ENCODE measurements at places on chromosomes 3 and 15.

- peak; percentile 79 for DNase-seq
These were observed 9.6 kb upstream of the SST start for GRCh38 chr3:187679638-187680396.

DNA sequence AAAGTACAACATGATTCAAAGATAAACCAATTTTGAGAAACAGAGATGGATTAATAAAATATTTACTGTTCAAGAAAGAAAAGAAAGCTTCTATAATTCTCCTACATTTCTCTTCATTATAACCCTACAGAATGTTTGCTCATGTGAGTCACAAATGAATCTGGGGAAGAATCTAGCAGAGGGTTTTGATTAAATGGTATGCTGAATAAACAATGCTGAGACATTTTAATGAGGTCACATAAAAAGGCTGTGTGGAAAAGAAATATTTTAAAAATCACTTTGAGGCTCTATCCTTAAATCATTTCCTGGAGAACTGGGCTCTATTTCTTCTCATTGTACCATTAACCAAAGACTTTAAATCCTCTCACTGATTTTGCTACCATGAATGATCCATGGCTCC, 727.7 kb downstream of the NTRK3 start:
- DNase-seq = no peak

DNA sequence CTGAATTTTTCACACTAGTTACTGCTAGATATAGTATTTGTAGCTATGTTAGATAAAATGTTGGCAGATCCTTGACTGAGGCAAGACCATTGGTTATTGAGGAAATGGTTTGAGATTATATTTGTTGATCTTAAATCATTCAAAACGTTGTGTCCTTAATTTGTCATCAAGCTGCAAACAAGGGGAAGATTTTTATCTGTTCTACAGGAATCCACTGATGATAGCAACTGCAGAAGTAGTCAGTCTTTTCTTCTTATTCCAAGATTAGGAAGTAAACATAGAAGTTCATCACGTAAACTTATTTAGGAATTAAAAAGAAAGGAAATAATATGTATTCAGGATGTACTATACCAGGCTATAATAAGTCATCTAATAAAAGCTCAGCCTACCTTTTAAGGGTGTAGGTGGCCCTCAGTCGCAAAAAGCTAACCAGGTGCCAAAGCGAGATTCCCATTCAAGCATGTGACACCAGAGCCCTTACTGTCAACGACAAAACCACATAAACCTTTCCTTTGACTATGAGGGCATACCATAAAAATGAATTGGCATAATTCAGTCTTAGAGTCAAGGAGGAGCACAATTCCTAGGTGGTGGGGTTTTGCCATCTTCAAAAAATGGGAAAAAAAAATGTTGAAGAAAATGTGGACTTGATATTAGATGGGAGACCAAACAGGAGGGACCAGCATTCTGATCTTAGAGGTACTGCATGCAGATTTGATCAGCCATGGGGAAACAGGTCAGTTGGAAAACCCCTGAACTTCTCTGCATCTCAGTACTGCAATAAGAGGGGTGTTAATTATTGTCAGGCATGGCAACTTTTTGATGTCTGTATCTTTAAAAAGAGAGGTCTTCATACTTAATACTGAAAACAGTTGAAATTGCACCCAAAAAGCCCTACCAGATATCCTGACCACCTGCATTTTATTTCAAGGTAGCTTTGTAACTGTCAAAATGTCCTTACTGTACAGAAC, 212.5 kb upstream of the UBE2E1 start:
- no peak for DNase-seq

DNA sequence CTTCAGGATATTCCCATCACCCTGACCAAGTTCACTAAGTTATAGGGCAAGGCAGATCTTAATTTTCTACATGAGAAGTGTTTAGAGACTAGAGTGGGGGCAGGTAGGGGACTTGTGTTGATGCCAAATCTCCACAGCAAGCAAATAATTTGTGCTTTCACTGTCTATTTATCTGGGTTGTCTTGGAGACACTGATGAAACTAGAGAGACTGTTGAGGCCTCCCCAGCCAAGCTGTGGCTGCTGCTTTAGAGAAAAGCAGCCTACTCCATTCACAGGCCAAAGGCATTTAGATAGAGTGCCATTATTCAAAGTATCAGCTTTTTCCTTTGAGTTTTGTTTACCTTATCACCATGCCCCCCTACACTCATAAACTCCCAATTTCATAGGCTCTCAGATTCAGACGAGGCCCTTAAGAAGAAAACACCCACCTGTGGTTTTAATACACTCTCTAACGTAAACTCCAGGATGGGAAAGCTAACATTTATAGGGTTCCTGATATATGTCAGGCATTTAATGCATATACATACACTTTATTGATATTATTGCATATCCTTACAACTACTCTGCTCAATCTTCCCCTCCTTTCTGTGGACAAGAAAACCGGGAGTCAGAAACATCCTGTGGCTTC, 130.4 kb upstream of the FOXB1 start:
- no peak for DNase-seq

GRCh38 chr3:12193485-12194165, 34.9 kb upstream of the TIMP4 start:
- peak; percentile 46 for DNase-seq

DNA sequence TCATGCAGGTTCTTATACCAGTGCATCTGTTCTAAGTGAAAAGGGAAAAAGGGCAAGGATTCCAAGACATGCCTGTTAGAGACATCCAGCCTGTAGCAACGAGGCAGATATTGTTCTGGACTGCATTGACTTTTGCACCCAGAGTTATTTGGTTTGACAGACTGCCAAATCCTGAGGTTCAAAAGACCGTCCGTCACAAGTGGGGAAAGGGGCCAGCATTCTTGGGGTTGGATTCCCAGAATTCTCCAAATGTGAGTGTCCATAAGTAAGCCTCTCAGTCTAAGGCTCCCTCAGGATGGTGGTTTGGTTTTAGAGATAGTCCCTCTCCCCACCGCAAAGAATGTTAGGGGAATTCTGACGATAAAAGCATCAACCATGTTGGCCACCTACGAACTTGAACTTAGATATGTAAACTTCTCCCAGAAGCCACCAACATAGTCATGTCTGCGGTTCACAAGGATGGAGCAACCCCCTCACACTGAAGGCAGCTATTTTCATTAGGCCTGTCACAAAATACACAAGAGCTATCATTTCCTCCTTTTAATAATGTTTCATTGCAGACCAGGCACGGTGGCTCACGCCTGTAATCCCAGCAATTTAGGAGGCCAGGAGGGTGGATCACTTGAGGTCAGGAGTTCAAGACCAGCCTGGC, 13.6 kb upstream of the LACTB start:
- DNase-seq = no peak

GRCh38 chr3:53773021-53773436, 73.2 kb downstream of the CHDH start:
- no peak for DNase-seq

GRCh38 chr3:71012971-71013370, 570.6 kb downstream of the FOXP1 start:
- no peak for DNase-seq

GRCh38 chr3:149129326-149130205, at the start of gene HPS3:
TSS of gene HPS3 (plus strand) at chr3:149129638. CDS start at chr3:149129724, 86 bp downstream.
- peak; percentile 82 for DNase-seq

DNA sequence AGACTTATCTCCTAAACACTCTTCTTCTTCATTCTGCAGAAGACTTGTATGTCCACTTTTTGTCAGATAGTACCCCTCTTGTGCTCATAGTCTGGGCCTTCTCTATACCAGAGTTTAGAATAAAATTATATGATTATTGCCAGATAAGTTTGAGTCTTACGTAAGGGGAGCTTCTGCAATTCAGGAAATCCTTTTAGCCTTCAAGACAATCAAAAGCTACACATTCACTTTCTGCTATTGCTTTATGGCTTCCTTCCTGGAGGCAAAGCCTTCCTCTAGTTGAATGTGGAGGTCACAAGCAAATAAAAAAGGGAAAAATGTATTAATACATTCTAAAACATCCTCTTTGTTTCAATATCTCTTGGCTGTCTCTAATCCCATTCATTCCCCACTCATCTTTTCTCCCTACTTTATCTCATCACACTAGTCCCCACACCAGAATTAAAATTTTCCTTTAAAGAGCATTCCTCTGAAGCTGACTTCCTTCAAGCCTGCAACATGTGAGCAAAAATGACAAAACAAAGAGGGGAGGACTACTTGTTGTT, 186.8 kb downstream of the CPNE4 start:
- DNase-seq = no peak

- DNase-seq = no peak
These were observed 54.7 kb upstream of the ATP13A3 start for GRCh38 chr3:194541483-194541882.

DNA sequence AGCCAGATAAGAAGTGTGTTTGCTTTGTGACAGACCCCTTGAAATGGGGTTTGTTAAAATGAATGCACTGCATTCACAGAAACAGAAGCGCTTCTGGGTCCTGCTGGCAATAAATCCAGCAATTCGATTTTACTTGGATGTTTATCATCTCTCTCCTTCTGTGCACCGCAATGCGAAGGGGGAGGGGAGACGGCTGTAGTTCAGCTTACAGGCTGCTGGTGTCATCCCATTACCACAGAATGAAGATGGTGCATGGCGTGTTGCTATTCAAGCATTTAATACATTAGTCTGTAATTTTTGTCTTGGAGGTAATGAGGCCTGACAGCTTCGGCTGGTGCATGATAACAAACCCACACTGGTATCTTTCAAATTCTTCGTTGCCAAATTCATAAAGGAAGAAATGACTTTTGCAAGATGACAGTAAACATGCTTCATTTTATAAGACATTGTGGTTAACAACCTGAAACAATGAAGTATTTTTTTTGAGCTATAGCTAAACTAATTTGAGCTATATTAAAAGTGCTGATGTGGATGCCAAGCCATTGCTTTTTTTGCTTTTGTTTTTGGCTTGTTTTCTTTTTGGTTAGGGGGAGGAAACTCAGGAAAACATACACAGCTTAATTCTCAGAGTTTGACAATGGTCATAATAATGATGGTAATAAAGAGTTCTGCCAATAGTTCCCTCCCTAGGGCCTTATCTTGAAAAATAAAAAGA, 418.3 kb downstream of the OTOL1 start:
- DNase-seq = no peak

DNA sequence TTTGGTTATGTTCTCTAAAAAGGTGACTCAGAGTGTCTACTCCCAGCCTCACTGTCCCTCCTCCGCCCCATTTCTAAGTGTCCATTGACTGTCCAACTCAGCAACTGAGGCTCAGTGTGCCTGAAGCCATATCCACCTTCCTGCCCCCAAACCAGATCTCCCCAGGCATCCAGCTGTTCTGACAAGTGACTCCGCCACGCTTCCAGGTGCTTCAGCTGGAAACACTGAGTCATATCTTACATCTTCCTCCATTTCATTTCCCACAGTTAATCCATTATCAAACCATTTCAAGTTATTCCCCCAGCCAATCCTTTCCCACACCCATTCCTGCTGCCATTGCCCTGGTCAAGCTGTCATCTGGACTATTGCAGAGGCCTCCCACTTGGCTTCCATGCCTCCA, 17.1 kb downstream of the MAGEF1 start:
- no peak for DNase-seq
